Heart right ventricle (tissue), 16 donors: ENCODE measurements at places on chromosomes 11 and 22. TPM values are rescaled to one million over a fixed set of nuclear protein-coding genes. Genes with fewer than 3 reads are reported as not detected.

GRCh38 chr22:35202376-35202775, 54.9 kb upstream of the HMGXB4 start:
- DNase-seq: no peak

- DNase-seq: no peak
Measured at GRCh38 chr11:62999156-62999555, 14.4 kb upstream of the SLC22A6 start.

- DNase-seq: no peak
Measured at GRCh38 chr11:36156161-36156816, 132.9 kb downstream of the COMMD9 start.

DNA sequence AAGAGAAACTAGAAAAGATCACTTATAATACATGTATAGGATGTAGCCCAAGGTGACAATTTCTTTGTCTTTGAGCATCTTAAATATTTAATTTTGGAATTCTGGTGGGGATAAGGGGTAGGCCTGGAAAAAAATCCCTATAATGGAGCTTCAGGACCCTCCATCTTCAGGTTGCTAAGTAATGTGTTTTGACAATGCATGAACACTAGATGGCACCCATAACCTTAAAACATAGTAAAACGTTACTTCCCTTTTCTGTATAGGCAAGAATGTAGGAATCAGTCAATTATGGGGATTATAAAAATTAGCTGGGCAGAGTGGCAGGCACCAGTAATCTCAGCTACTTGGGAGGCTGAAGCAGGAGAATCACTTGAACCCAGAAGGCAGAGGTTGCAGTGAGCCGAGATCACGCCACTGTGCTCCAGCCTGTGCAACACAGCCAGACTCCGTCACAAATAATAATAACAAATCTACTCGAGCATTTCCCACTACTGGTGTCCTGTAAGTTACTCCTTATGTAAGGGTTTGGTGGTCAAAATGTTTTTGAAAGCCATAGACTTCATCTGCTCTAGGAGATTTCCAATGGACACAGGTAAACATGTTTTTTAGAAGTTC, 541.9 kb upstream of the CCDC90B start:
- DNase-seq: no peak

DNA sequence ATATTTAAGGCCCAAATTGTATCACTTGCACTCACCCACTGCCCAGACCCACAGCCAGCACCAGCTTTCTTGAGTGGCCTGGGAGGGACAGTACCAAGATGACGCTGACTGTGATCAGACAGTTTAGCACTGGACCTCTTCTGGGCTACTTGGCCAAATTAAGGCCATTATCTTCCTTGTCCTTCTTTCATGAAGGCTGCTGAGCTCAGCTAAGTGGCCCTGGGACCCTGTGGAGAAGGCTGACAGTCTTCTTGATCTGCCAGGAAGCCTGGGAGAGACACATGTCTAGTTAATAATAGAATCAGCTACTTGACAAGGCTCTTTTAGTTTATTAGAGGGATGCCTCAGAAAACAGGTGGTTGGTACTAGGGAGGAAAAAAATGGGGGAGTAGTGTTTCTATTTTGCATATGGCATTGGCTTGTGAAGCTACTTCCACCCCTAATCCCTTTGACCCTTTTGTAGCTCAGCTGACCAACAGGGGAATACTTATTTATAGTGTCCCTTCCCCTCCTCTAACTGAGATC, 127.9 kb upstream of the NTM start:
- DNase-seq: no peak

DNA sequence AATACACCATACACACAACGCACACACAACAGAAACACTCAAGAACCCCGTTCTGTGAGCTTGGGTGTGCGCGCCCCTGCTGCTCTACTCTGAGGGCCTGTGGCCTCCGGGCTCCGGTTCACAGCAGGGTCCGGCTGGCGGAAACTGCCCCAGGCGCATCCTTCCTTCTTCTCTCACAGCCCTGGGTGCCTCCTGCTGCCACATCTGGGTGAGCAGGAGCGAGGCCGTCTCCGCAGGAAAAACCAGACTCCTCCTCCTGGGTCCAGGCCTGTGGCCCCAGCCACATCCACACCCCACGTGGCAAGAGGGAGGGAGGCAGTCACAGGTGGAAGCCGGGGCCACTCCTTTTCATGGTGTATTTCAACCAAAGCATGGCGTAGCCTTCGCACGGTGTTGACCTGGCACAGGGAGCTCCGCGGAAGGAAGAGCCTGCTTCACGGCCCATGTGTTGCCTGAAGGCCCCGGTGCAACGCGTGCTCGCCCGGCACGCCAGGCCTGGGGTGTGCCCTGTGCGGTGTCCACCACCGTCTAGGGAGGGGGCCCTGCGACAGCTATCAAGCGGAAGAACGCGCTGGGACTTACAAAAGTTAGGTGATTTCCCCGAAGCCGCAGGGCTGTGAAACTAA, 1502.7 kb downstream of the TBC1D22A start:
- no peak for DNase-seq

DNA sequence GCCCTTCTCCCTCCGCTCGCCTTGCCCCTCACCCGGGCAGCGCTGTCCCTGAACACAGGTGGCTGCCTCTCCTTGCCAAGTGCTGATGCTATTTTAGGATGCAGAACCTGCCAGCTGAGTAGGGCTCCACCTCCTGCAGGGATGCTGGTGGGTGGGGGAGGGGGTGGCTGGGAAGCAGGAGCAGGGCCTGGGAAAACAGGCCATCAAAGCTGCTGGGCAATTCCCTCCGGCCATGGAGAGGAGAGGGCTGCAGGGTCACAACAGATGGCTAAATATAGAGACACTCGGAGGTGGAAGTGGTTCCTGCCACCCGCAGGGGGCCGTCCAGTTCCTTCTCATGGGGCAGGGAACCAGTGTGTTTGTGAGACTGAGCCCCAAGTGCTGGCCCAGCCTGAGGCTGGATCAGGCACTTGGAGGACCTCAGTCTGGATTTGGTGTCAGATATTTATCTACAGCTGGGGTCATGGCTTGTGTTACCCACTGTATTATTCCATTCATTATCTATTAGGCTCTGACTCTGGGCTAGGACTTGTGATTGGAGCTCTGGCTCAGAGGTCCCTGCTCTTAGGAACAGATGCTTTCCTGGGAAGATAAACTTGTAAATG, 59.6 kb downstream of the LRRC32 start:
- DNase-seq: peak; percentile 58

DNA sequence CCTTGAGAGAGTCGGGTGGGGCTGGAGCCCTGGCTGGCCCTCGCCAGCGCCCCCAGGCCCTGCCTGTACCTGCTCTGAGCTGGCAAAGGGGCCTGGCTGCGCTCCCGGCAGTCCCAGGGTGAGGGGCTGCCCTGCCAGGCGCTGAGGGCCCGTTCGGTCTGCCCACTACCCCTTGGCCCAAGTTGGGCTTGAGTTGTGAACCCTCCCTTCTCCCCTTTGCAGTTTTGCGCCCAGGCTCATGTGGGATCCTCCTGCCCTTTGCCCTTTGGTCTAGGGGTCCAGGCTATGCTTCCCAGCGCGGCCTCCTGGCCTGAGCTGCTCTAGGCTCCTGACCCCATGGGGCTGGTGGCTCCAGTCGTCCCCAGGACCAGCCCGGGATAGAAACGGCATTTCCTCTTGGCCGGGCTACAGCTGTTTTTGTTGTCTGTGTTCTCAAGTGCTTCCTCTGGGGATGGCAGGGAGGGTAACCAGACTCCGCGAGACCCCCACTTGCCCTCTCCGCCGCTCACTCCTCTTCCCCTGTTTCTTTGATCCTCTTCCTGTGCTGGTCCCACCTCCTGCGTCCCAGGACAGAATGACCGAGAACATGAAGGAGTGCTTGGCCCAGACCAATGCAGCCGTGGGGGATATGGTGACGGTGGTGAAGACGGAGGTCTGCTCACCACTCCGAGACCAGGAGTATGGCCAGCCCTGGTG, 34.9 kb downstream of the PRDM11 start:
- peak; percentile 51 for DNase-seq

GRCh38 chr11:17001806-17002205, 12.4 kb downstream of the PLEKHA7 start:
- no peak for DNase-seq

DNA sequence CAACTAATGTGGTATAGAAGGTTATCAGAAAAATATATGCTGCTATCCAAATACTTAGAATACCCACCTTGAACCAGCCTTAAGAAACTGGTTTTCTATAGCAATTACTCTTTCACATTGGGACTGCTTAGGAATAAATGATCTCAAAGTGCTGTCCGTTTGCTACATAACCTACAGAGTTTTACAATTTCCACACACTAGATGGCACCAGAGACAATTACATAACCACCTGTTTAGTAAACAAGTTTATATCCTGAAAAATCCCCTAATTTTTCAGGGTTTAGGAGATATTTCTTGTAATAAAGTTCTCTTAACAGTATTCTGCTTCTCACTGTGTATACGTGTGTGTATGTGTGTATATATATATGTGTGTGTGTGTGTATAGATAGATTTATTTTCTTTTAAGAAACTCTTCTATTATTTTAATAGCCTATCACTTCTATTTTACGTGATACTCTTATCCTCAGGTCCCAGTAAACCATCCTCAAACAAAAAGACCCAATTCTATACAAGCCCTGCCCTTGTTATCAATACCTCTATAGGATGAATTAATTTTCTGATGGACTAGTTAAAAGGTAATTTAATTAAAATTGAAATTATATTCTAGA, 6.7 kb upstream of the OR5I1 start:
- DNase-seq: no peak

DNA sequence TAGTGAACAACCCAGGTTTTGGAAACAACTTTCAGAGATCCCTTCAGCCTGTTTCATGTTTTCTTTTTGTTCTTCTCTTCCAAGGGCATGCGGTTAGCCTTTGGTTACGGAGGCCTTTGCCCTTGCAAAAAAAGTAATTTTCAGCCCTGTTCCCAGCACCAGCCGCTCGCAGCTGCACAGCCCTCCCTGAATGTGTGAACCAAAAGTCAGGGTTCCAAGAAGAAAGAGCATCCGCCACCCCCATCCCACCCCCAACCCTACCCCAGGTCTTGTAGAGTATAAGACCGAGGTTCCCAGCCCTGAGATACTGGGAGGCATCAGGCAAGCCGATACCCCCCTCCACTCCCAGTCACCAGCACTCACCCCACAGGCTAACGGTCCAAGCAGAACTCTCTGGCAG, 56.4 kb downstream of the IGLL1 start:
- no peak for DNase-seq

DNA sequence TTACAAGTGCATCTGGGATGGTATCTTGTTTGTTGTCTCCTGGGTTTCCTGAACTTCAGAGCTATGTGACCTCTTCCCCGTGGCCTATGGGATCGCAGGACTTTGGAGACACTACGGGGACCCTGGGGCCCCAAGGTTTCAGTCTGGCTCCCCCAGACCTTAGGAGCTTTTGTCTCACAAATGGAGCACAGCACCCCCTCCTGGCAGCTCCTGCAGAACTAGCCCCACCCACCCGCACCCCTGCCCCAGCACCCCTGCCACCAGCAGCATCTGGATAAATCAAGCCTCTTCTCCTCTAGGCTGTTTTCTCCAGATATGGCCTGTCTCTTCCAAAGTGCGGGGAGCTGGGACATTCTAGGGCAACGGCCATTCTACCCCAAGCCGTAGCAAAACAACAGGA, 10.4 kb downstream of the RCOR2 start:
- DNase-seq: no peak

DNA sequence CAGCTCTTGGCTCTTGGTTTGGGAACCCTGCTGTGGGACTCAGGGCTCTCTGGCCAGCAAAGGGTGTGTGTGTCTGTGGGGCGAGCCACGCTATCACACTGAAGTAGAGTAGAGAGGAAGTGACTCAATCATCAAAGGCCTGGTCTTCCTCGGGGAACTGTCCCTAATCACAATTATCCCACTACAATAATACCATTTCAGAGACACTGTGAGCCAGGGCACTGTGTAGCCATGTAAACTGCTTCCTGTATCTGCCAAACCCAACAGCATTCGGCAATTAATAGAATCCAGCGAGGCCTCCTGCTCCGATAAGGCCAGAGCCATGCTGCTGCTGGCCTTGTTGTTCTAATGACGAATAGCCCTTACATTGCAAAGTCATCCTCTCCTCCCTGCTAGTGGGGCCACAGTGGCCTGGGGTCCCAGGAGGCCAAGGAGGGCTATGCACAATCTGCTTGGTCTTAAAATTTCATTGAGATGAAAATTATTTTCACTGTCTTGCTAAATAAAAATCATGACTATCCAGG, 49.8 kb upstream of the LMO2 start:
- DNase-seq: no peak

- no peak for DNase-seq
Measured at GRCh38 chr11:68273026-68273738, 1.4 kb upstream of the C11orf24 start.

- DNase-seq: no peak
Measured at GRCh38 chr22:31776231-31776630, 22.4 kb downstream of the DEPDC5 start.

DNA sequence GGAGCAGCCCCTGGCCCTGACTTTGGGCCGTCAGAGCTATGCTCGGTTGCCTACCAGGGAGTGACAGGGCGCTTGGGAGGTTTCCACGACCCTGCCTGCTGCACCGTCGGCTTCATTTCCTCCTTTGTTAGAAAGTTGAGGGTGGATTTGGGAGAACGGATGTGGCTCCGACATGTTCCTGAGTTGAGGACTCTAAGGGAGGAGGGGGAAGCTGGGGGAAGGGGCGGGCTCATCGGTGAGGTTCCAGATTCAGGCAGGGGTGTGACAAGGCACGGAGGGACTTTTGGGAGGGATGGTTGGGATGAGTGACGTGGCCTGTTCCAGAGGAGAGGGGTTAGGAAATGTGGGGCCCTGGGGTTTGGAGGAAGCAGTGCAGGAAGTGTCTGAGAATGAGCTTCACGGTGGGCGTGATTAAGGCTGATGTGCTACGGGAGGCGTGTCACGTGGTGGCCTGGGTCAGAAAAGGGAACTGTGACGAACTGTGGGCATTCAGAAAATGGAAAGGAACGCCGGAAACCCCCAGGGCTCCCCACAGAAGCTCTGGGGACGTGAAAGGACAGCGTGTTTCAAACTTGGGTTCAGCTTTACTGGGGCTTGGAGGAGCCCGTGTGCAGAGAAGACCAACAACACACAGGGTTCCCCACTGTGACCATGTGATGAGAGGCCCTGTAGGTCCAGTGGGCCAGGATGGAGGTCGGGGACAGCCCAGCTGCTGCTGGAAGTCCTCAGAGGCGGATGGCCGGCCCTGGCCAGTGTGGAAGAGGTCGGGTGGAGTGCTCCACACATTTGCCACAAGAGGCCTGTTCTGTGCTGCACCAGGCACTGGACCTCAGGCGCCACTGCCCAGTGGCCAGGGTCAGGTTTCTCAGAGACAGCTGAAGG, 2.8 kb downstream of the PARVB start:
- DNase-seq: peak; percentile 88

The MOGAT2 gene
- polyA plus RNA-seq: not detected

The MMP27 gene
- polyA plus RNA-seq: not detected

The TRIM49 gene
- not detected for polyA plus RNA-seq

The SLC6A5 gene
- not detected for polyA plus RNA-seq

The HBG2 gene
- polyA plus RNA-seq: not detected
